CD4-positive, alpha-beta T cell treated with Interleukin-17A for 4 hours (primary cell): ENCODE measurements at places on chromosomes 6 and 20.
A peak's percentile ranks its signal among the peaks of the same experiment; 100 is the strongest.

DNA sequence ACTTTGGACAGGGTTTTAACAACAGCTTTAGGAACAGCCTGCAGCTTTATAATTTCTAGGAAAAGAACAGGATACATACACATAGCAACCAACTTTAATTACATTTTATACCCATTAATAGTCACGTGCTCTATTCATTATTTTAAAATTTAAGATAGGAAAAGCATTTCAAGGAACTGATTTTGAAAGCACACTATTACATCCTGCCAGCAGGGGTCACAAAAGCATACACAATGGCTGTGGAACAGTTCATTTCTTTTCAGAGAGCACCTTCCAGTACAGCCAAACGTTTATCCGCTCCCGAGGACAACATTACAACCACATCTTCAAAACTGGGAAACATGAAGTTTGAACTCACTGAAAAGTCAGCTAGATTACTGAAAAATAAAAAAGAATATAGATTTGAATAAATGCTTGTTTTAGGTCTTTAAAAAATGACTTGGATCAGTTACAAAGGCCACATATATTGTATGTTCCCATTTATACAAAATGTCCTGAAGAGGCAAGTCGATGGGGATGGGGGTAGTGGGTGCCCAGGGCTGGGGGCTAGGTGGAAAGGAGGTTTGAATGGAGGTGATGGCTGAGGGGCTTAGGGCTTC lies 104.6 kb upstream of the EXOC2 start:
- DNase-seq, result peak; percentile 38

GRCh38 chr6:117840541-117840983 lies 66.5 kb upstream of the SLC35F1 start:
- no peak for DNase-seq

GRCh38 chr6:105596284-105596755 lies 193.4 kb upstream of the PREP start:
- DNase-seq, result no peak

- no peak for DNase-seq
These were observed 8.3 kb downstream of the HSF2 start for GRCh38 chr6:122407712-122408111.

GRCh38 chr6:163080228-163080627 lies 334.3 kb upstream of the QKI start:
- DNase-seq, result no peak

- no peak for DNase-seq
These were observed 105.7 kb upstream of the QKI start for GRCh38 chr6:163308629-163309440.

DNA sequence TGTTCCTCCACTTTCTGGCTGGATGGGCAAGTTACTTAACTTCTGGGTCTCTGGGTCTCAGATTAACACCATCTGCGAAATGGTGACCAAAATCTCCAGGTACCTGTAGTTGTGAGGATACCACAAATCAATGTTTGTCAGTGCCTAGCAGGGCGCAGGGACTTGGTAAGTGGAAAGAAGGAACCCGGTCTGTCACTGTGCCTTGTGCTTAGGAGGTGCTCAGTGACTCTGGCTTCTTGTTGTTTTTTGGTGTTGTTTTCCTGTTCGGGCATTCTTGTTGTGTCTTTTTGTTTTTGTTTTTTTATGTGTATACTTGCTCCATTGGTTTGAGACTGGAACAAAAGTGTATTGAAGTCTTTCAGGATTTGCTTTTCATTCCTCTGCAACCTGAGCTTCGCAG lies 17.8 kb downstream of the TM9SF4 start:
- DNase-seq, result no peak

DNA sequence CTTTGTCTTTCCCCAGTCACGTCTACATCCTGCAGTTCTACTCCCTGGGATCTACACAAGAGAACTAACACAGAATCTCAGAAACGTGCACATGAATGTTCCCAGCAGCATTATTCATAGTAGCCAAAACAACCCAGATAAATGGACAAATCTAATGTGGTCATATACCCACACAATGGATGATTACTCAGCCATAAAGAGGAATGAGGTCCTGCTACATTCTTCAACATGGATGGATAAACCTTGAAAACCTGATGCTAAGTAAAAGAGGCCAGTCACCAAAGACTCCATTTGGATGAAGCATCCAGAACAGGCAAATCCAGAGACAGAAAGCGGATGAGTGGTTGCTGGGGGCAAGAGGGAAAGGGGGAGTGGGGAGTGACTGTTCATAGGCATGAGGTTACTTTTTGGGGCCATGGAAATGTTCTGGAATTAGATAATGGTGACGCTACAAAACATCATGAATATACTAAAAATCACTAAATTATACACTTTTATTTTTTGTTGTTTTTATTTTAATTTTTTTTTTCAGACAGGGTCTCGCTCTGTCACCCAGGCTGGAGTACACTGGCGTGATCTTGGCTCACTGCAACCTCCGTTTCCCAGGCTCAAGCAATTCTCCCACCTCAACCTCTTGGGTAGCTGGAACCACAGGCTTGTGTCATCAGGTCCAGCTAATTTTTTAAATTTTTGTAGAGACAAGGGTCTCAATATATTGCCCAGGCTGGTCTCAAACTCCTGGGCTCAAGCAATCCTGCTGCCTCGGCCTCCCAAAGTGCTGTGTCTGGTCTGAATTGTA lies 50.8 kb upstream of the DSN1 start:
- DNase-seq, result no peak

GRCh38 chr6:87590990-87591389 lies 1.1 kb downstream of the ORC3 start:
- DNase-seq, result no peak
